BJ (cell line): ENCODE measurements at places on chromosomes 4 and X. TPM values are rescaled to one million over a fixed set of nuclear protein-coding genes. Genes with fewer than 3 reads are reported as not detected.

Gene PRDM5
- 5.3 and 7.3 TPM in 2 replicates for polyA plus RNA-seq

Gene STPG2
- polyA plus RNA-seq, result not detected in 2 replicates

Gene PABPC1L2B
- not detected in 2 replicates for polyA plus RNA-seq

DNA sequence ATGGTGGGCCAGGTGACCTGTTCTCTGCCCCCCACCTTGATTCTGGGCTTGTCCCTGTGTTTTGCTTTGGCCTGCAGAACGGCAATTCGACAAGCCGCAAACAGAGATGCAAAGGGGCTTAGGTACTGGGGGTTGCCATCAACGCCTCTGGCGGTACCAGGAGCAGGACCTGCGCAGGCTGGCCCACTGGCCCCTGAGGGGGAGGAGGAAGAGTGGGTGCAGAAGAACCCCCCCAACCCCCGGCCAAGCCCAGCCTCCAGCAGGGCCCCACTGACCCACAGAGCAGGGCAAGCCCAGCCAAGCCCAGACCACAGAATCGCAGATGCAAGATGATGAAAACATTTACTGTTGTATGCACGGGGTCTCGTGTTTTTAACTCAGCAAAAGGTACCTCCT, 89.4 kb downstream of the PPP2R2C start:
- DNase-seq, result no peak

DNA sequence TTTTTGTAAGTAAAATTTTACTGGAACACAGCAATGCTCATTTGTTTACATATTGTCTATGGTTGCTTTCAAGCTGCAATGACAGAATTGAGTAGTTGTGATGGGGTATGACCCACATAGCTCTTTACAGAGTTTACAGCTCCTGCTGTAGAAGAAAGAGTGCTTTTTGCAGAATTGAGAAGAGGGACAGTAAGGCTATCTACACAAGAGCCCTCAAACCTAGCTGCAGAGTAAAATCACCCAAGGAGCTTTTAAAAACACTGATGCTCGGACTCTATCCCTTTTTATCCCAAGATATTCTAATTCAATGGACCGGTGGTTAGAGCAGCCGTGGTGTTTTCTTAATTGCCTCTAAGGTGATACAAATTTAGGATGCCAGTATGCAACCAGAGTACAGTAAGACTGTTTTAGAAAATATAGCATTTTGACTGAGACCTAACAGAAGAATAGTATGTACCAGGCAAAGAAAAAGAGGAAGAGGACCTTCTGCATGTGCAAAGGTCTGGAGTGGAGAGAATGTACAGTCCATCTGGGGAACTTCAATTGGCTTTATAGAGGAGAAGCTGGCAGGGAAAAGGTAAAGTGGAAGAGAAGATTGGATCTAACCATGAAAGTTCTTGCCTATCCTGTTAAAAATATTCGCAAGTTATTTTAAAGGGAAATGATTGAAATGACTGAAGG, 663.6 kb upstream of the CPEB2 start:
- DNase-seq, result no peak

DNA sequence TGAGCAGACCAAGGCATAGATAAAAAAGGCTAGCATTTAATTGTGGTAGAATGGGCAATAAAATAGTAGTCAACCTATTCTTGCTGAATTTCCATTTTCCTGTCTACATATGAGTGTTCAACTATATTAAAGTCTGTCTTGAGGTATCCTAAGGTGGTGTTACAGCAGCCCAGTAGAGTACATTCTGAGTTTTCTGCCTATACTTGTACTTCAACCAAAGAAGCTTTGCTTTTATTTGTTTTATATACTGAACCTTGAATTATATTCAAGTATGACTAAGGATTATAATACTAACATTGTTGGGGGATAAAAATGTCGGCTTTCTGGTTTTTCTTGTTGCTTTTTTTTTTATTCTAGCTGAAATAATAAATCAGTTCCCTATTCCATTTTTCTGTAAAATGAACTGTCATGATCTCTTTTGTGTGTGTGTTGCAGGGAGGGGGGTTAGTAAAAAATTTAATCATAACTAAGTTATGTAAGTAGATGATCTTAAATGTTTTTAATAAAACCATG, 106.7 kb downstream of the PDLIM5 start:
- no peak for DNase-seq

DNA sequence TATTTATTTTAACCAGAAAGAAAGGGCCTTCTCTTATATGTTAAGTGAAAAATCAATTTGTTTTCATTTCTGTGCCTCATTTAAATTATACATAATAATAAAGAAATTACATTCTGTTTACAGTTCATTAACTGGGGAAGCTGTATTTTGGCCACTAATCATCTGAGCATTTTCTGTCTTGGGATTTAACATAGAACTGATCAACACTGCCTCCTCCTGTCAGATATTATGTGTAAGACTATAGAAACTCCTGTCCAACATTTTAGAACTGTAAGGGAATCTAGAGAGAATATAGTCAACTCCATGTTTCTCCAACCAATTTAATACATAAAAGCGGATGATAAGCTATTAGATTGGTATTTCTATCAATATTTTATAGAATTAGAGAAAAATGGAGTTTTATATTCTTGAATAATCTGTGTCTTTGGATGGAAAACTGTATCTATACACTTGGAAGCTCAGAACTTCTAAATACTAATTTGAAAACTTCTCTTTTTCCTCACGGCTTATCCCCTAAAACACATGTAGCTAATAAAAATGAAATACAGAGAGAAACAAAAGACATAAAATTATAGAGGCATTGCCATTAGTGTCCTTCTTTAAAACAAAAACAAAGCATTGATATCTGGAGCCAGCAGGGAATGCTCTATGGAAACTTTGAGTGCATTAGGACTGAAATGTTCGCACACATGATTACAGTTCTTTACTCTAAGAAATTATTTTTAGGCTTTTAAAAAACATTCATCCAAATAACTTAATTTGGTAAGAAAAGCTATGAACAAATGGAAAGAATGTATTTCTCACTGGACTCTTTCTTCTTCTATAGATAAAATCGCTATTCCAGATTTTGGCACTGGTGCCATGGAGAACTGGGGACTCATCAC, 33.1 kb downstream of the ENPEP start:
- no peak for DNase-seq

Gene NPY2R
- polyA plus RNA-seq, result not detected in 2 replicates

- no peak for DNase-seq
Observed at GRCh38 chr4:24559889-24560288, 24.5 kb downstream of the DHX15 start.

Gene DHX15
- polyA plus RNA-seq, result 53.2 and 97.9 TPM in 2 replicates

DNA sequence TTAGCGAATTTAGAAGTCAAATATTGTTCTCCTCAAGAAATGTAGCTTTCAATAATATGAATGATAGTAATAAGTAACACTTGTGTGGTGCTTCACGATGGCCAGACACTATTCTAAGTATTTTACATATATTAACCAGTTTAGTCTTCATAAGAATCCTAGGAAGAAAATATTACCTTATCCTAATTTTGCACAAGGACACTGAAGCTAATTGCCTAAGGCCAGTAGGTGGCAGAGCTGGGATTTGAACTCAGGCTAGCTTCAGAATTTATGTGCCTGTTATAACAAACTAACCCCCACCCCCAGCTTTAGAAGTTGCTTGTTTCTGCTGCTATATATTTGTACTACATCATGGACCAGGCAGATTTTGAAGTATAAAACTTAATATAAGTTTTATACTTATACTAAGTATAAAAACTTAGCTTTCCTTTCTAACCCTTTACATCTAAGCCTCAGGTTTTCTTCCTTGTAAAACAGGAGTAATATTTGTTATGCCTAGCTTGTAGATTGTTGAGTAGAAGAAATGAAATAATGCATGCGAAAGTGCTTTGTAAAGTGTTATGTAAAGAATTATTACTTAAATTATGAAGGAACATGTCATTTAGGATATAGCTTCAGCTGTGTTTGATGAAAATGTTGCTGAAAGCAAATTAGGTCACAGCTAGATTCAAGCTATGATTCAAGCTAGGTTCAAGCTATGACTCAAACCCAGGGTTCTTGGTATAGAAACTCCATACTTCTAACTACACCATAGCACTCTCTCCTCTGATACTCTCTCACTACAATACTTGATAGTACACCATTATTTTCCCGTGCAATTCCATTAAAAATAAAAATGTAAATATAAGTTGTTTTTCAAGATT, 4.2 kb upstream of the CDS1 start:
- no peak for DNase-seq

Gene SPATA18
- 10.6 and 13.4 TPM in 2 replicates for polyA plus RNA-seq

DNA sequence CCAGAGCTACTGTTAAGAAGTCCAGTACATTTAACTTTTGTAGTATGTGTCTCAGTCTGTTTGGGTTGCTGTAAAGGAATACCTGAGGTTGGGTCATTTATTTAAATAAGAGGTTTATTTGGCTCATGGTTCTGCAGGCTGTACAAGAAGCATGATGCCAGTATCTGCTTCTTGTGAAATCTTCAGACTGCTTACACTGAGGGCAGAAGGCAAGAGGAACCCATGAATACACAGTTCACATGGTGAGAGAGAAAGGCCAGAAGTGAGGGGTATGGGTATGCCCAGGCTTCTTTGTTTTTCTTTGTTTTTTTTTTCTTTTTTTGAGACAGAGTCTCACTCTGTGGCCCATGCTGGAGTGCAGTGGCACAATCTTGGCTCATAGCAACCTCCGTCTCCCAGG, 6.0 kb upstream of the CISD2 start:
- DNase-seq, result no peak

- DNase-seq, result no peak
Observed at GRCh38 chr4:181437895-181438294, 805.3 kb upstream of the TENM3 start.

GRCh38 chrX:118231464-118231863, 114.4 kb upstream of the WDR44 start:
- DNase-seq, result no peak

DNA sequence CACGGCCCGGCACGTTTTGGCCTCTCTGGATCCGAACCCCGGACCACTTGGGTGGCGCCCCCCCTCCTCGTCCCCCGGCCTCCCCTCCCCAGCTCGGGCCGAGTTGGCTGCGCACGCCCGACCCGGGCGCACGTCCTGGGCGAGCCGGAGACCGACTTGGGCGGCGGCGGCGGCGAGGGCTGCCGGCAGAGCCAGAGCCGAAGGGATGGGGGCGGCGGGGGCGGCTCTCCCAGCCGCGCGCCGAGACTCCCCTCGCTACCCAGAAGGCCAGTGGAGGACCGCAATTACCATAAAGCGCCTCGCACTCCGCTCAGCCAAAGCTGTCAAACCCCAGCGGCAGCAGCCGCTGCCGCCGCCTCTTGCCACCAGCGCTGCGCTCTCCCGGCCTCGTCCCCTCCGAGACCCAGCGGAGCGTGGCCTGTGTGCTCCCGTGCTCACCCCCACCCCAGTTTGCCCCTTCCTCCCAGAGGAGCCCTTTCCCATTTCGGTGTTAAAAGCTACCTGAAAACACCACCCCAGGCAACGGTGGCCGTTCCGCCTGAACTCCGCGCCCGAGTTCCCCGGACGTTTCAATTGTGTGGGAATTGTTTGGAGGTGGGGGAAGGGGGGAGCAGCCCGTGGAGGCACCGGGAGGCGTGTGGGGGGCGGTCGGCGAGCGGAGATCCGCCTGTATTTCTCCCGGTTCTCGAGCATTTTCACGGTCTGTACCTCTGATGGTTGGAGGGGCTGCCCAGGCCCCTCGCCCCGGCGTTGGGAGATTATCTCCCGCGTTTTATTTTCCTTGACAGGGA, 701 bp upstream of the BCOR start:
- no peak for DNase-seq

DNA sequence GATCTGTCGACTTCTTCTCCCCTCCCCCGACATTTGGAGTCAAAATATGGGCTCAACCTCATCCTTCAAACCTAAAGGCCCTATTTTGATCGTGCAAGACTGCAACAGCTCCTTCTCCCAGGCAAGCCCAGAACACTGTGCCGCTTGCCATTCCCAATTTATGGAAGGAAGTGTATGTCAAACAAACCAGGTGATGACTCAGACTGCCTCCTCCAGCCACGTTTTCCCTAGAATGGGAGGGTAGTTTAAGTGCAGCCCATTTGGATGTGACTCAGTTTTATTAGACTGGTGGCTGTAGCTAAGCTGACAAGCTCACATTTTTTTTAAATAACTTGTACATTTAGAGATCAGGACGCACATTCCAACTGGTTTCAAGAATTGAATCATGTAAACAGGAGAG, 570.4 kb upstream of the DIPK2B start:
- peak; percentile 82 for DNase-seq

Gene UCP1
- polyA plus RNA-seq, result not detected in 2 replicates

DNA sequence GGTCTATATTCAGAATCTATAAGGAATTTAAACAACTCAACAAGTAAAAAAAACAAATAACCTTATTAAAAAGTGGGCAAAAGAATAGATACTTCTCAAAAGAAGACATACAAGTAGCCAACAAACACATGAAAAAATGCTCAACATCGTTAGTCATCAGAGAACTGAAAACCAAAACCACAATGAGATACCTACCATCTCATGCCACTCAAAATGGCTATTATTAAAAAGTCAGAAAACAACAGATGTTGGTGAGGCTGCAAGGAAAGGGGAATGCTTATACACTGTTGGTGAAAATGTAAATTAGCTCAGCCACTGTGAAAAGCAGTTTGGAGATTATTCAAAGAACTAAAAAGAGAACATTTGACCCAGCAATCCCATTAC, 201.6 kb downstream of the QDPR start:
- no peak for DNase-seq

Gene CFAP99
- polyA plus RNA-seq, result not detected in 2 replicates

DNA sequence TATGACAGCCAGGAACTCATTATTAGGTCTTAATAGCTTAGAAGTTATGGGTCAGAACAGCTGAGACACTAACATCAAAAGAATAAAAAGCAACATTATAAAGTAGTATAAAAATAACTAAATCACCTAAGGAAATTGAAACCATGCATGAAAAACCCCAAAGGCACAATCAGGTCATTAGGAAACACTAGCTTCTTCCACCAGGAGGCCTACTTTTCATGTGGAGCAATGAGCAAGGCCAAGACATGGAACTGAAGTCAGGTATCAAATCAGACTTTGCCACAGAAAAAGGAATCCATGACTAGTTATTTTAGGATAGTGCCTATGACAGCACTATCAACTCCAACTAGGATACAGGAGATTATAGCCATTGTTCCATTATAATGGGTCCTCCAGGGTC, 7.9 kb downstream of the HUWE1 start:
- DNase-seq, result no peak

- no peak for DNase-seq
Observed at GRCh38 chr4:138773321-138773720, 242.3 kb upstream of the NOCT start.

Gene APOO
- polyA plus RNA-seq, result 6.6 and 10.0 TPM in 2 replicates

- no peak for DNase-seq
Observed at GRCh38 chr4:172142281-172142741, 329.1 kb downstream of the GALNTL6 start.

DNA sequence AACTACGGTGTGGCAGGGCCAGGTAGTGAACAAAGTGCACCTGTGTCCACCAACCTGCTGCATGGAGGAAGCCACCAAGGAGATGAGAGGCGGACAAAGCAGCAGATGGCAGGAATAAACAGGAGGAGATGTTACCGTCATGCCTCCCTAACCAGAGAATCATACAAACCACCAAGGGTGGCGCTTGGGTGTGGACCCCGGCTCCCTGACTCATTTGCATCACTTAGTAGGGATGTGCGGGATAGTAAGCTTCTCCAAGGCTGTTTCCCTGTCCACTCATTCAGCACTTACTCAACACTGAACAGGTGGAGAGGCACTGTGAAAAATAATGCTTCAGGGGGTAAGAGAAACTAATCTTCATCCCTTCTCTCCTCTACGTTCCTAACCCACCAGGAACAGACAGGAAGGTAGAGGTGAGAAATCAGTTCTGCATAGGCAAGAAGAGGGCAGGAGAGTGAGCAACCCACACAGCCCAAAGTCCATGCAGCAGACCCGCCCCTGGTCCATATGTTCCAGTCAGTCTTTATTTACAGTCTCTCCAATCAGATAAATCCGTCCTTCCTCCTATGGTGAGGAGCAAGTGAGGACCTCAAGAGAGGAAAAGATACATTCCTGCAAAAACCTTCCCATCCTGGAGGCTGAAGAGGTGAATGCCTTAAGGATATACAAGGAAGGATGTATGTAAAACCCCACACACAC, 34.0 kb downstream of the QDPR start:
- no peak for DNase-seq
